ENCODE measurements at places on chromosomes 16 and 17.

GRCh38 chr16:47506800-47507199, 45.7 kb downstream of the PHKB start:
- no peak for DNase-seq

DNA sequence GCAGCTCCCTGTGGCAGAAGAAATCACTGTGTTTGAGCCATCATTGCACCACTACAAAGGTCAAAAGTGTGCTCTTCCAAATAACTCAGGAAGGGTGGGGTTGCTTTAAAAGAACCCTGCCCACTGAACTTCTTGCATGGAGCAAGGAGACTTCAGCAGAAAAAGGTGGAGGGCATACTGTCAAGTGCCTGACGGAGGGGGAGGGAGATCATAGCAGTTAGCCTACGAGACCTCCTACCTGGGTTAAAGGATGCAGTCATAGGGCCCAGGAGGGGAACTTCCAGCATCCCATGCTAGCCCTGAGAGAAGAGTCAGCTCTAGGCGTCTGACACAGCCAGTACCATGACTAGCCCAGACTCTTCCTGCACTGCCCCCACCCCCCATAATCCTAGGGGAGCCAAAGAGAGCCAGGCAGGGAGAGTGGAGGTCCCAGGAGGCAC, 45.3 kb upstream of the MSI2 start:
- DNase-seq = no peak

DNA sequence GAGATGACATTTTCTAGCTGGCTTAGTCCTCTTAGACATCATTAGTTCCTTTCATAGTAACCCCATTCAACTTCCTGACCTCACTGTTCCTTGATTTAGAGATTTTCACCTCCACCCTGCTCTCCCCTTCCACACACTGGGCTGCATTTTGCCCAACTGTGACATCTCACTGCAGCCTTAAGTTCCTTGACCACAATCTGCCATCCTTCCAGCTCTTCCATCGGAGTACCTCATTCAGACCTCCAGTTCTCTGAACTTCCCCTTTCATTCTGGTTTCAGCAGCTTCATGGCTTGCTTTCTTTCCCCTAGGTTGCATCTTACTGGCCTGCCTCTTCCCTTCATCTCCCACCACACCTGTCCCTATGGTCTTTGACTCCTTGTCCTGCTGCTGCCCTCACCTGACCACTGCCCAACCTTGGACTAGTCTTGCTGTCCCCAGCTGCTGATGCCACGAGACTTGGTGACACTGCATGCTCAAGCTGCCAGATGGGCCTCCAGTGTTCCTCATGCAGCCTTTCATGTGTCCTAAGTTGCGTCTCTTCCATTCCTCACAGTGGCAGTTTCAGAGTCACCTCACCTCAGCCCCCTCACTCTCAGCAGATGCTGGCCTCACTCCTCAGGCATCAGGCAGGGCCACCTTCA, 40.8 kb downstream of the NUP88 start:
- DNase-seq = no peak

DNA sequence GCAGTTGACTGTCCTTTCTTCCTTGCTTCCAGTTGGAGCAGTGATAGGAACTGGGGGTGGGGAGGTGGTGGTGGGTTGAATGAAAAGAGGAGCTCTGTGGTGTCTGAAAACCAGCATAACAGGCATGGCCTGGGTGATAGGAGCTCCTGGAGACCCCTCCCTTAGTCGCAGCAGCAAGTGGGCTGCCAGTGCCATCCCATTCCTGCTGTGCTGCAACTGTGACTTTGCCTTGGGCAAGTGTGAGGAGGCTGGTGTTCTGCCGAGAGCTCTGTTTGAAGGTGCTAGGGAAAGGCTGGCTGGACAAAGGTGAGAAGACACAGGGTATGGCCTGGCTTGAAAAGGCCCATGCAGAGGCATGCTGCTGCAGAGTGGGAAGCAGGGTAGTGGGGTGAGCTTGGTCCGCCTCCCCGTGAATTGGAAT, 2.7 kb upstream of the CDK5R1 start:
- DNase-seq = no peak

DNA sequence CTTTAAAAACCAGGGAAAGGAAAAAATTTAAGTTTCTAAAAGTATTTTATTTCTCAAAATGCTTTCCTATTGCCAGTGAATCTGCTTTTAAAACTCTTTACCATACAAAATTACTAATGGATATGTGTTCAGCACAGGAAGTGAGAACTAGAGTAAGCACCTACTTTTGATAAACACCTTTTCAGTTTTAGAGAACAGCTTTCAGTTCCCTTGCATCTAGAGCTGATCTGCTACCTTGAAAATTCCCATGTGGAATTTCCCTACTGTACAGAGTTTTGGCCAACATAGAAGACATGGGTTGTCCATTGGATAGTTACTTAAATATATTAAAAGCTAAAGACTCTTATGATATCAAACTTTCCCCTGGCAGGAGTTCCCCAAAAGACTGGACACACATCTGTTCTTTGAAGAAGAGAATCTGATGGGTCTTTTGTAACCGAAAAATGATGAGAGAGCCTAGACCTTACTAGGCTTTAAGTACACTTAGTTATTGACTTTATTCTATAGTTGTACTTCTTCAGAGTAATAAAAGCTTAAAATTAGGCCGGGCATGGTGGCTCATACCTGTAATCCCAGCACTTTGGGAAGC, 112.1 kb upstream of the CNTNAP4 start:
- no peak for DNase-seq

- peak; percentile 75 for DNase-seq
Observed at GRCh38 chr17:35141681-35142466, at the start of gene NLE1. NLE1 (minus strand) TSS chr17:35142303; CDS start chr17:35142275, 28 bp downstream.

GRCh38 chr16:67245674-67246080, 1.6 kb downstream of the FHOD1 start:
- DNase-seq = no peak

DNA sequence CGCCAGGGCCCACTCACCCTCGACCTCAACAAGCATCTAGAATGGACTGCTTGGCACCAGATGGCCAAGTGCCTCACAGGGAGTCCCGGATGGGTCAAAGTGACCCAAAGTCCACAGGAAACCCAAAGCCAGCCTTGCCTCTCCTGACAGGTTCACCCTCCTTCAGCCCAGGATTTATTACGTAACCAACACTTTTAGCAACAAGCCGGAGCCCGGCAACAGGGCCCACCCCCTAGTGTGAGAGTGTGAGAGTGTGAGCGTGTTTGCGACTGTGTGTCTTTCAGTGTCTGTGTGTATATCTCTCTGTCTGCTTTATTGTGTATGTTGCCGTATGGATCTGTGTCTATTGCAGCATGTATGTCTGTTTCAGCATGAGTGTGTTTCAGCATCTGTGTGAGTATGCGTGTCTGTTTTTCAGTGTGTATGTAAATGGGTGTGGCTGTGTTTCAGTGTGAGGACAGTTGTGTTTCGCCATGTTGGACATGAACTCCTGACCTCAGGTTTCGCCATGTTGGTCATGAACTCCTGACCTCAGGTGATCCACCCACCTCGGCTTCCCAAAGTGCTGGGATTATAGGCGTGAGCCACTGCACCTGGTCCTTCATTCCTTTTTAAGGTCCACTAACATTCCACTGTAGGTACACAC, 13.7 kb upstream of the PEMT start:
- no peak for DNase-seq

- DNase-seq = no peak
Observed at GRCh38 chr16:67445913-67446907, 15.3 kb downstream of the HSD11B2 start.

DNA sequence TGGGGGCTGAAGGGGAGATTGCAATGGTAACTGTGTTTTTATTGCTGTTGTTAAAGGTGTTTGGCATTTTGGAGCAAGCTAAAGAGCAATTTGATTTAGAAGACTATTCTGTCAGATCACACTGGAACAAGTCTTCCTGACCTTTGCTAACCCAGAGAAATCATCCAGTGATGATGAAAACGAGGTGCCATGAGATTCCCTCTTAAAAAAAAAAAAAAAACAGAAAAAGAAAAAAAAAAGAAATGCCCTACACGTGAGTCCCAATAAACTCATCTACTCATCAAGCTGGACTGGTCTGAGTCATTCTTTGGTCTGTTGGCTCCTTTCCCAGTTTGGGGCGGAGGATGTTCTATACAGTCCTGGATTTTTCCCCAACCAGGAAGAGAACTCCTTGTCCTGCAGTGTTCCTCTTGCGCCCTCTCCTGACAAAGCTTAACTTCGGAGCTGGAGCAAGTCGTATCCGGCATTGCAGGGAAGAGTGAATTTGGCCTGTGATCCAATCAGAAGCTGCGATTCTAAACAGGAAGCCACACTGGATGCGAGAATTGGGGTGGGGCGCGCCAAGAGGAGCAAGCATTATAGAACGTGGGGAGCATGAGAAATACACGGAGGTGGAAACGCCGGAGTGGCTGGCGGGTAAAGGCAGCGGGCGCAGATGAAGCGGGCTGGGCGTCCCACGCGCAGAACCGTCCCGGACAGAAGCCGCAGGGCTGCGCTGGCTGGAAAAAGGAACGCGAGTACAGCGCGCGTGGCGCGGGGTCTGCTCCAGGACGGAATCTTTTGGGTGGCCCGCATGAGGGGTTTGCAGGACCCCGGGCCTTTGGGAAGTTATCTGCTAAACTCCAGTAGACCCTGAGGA, 22.4 kb upstream of the CRYM start:
- no peak for DNase-seq

DNA sequence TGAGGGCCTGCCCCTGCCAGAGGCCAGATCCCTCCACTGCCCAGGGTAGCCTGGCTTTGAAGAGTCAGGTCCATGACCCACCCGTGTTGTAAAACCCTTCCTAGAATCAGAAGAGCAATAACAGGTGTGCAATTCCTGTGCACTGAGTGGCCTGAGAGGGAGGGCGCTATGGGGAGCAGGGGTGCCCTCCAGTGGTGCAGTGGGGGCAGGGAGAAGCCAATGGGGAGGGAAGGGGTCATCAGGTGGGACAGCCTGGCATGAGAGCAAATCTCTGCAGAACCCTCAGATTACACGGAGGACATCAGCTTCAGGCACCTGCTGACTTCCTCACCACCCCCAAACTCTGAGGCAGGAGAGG, 72.9 kb upstream of the ZNF469 start:
- no peak for DNase-seq

GRCh38 chr16:24116046-24116776, 139.9 kb upstream of the CACNG3 start:
- DNase-seq = no peak

DNA sequence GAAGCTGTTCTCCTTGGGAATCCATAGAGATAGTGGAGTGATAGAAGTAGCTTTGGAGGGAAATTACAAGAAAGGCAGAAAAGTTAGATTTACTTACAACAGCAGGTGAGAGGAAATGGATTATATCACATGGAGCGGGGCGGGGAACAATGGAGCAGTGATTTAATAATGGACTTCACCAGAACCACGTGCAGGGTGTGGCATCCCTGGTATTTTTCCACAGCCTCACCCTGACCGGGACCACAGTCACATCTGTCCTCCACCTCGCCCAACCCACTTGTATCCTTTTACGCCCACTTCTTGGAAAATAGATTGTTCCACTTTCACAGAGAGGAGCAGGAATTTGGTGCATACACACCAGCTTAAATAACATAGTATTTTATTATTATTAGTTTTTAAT, 15.9 kb upstream of the CYB5B start:
- DNase-seq = no peak

GRCh38 chr17:51692917-51693316, 432.6 kb downstream of the UTP18 start:
- DNase-seq = no peak

DNA sequence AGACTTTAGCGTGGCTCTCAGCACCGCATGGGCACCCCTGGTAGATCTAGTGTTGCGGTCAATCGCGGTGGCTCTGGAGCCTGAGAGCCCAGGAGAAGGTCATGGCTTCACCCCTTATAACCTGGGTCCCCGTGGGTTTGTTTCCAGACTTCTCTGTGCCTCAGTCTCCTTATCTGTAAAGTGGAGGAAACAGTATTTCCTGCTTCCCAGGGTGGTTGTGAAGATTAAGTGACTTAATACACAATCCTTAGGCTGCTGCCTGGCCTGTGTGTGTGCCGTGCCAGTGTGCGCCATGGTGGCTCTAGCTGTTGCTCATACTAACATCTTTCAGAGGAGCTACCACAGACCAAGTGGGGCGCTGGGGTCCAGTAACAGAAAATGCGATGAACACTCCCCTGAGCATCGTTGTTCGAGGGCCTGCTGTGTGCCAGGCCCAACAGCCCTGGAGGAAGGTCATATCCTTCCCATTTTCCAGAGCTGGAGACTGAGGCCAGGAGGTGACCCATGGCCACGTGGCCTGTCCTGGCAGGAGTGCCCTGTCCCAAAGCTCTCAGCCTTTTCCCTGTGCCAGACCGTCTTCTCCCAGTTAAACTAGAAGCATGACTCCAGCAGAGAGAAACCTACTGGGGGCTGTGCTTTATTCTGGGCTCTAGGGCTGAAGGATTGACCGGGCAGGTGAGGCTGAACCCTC, 70.1 kb downstream of the CMIP start:
- no peak for DNase-seq

- DNase-seq = no peak
Observed at GRCh38 chr16:85162478-85163277, 50.4 kb upstream of the CIBAR2 start.

DNA sequence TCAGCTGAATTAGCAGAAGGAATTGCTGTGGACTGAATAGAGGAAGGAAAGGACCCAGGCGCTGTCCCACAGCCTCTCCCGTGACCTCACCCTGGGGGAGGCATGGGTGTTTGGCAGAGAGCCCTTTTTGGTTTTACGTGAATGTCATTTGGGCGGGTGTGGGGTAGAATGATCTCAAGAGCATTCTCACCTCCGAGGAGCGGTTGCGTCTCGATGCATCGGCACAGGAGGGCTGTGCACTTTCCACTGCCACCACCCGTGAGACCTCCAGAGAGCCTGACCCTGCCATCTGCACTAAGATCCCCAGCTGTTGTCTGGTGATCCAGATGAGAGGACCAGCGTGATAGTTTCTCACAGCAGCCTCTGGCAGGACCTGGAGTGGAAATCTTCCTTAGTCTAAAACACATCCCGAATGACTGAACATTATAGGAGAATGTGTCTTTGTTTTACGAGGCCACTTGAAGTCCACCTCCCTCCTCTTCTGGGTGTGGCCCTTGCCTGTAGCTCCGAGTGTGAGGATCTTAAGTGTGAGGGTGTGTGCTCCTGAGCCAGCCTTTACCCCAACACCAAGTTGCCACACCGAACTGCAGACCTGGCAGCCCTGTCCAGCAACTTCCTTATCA, 29.3 kb downstream of the FOXK2 start:
- no peak for DNase-seq

DNA sequence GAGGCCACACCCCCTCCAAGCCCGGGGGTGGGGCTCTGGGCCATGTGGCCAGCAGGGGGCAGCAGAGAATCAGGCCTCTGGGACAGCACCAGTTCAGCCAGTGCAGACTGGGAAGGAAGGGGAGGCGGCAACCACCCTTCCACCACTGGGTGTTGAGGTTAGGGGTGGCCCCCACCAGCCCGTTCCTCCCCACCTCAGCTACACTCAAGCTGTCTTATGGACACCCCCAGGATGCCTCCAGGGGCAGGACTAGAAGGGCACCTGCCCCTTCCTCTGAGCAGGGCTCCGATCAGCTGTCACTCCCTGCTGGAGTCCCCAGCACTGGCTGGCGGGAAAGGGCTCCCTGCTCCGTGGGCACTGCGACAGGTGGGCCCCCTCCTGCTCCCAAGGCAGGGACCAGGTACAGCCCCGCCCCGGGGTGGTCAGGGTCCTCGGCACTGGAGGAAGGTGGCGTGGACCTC, 21.8 kb downstream of the KATNB1 start:
- DNase-seq = peak; percentile 78

Measured in stimulated activated CD8-positive, alpha-beta memory T cell treated with anti-CD3 and anti-CD28 coated beads, Interleukin-2, amount 100 ng/mL, for 1 hour (primary cell).